Caki2 (cell line): ENCODE measurements at places on chromosomes 6 and 20. TPM values are rescaled to one million over a fixed set of nuclear protein-coding genes. Genes with fewer than 3 reads are reported as not detected.

DNA sequence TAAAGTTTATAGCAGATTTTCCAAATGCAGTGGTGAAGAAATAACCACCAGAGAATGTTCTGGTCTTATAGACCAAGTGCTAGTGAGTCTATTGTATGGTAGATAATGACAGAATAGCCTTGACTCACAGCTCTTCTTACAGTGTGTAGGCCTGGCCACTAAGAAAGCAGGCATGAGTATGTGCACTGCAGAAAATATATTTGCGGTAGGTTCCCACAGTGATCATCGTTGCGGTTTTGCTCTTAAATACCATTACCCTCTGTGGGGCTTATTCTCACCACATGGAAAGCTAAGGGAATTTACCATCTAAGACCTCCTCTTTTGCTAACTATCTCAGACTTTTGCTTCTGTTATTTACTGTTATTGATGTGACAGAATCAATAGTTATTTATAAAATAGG is 212.3 kb upstream of the SYNDIG1 start:
- no peak for DNase-seq

DNA sequence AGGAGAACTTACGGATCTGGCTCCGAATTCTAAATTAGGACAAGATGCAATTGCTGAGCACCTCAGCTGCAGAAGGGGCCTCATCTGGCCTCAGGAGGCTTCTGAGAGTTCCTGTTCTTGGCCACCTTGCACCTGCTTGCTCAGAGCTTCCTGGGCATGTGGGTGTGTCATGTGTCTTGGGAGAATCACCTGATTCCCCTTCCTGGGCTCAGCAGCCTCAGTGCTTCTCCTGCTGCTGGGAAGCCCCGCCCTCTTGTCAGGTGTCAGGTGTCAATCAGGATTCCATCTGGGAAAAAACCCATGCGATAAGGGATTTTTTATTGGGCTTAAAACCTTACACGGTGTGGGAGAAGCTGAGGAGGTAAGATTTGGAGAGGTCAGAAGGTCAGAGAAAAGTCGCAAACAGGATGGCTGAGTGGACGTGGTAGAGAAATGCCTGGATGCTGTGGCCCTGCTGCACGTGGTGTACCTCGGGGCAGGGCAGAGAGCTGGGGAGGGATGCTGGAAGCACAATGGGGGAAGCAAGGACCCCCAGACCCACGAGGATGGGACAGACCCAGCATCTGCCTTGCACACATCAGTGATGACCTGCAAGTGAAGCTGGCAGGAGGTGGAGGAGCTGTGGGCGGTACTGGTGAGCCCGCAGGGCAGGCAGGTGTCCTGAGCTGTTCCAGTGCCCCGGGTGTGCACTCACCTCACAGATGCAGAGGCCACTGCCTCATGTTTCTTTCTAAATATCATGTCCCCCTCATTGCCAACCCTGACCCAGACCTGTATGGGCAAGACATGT is 170.8 kb downstream of the CDH4 start:
- no peak for DNase-seq

DNA sequence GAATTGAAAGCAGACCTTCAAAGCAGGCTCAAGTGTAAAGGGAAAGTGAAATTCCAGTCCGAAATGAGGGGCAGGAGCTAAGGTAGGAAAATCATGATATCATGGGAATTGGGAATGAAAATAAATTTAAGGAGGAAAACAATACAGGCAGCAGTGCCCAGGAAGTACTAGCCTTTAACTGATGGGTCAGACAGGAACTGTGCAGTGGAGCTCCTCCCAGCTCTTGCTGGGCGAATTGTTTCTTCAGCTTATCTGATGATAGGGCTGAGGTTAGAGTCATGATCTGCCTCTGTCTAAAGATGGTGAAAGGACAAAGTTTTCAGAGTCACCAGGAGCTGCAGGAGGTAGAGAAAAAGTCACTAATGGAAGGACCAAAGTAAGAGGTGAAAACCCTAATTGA is 457.9 kb upstream of the PTCHD4 start:
- DNase-seq, result no peak

DNA sequence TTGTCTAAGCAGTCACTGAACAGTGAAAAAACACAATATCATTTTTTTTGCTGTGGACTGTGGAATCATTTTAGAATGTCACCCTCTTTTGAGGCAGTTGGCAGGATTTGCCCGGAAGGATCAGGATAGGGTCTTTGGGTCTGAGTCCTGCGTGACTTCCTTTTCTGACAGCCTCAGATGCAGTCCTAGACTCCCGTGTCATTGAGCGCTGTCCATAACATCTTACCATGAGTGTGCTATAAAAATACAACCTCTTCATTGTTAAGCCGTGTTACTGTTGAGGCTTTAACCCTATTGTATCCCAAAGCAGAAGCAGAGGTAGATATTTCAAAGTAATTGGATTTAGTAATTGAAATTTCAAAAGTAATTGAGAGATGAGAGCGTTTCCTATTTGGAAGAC is 30.6 kb downstream of the ARID1B start:
- DNase-seq, result no peak

- DNase-seq, result no peak
Observed at GRCh38 chr6:35417979-35418661, 34.0 kb upstream of the FANCE start.

DNA sequence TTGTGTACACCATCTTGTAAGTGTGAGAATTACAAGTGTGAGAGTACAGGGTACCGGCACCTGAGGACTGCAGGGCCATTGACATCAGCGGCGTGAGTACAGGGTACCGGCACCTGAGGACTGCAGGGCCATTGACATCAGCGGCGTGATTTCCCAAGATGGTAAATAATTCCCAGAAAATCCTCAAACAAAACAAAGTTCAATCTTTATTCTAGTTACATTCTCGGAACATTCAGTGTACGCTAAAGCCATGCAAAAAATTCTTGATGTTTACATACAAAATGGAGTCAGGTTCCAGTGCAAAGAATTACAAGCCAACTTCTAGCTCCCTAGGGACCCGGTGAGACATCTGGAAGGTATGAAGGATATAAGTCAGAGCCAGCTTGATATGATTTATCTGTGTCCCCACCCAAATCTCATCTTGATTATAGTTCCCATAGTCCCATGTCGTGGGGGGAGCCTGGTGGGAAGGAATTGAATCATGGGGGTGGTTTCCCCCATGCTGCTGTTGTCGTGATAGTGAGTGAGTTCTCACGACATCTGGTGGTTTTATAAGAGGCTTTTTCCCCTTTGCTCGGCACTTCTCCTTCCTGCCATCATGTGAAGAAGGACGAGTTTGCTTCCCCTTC is 172.7 kb downstream of the TTLL2 start:
- no peak for DNase-seq

- DNase-seq, result no peak
Observed at GRCh38 chr6:154012852-154013251, 26.2 kb upstream of the OPRM1 start.

GRCh38 chr6:130882370-130882769 is 55.2 kb downstream of the SMLR1 start:
- DNase-seq, result no peak

GRCh38 chr6:143098054-143098671 is 37.5 kb downstream of the AIG1 start:
- no peak for DNase-seq

GRCh38 chr6:64712606-64713005 is 994.4 kb downstream of the EYS start:
- no peak for DNase-seq

GRCh38 chr20:8807480-8808201 is 261.2 kb upstream of the PLCB4 start:
- DNase-seq, result no peak

DNA sequence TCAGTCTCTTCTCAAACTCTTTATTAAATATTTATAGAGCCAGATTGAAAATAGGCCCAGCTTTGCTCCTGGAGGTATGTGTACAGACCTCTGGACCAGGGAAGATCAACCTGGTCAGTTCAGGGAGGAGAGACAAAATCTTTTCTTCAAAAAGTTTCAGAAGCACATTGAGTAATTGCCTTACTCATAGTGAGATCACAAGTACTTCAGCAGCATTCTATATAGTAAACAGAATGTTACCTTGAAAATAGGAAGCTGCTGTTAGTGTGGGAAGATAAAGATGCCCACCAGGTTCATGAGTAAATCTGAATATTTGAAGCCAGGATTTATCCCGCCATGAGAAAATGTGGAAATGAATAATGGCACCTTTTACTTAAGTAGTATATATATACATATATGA is 665.9 kb upstream of the CITED2 start:
- no peak for DNase-seq

- no peak for DNase-seq
Observed at GRCh38 chr20:36454698-36455427, 86.5 kb upstream of the MYL9 start.

- no peak for DNase-seq
Observed at GRCh38 chr20:2705931-2706645, 13.5 kb downstream of the EBF4 start.

GRCh38 chr6:100266494-100267401 is 198.0 kb downstream of the SIM1 start:
- DNase-seq, result no peak

GRCh38 chr6:56072856-56073255 is 174.5 kb downstream of the COL21A1 start:
- no peak for DNase-seq

GRCh38 chr6:148971031-148971927 is 224.4 kb downstream of the UST start:
- DNase-seq, result no peak

DNA sequence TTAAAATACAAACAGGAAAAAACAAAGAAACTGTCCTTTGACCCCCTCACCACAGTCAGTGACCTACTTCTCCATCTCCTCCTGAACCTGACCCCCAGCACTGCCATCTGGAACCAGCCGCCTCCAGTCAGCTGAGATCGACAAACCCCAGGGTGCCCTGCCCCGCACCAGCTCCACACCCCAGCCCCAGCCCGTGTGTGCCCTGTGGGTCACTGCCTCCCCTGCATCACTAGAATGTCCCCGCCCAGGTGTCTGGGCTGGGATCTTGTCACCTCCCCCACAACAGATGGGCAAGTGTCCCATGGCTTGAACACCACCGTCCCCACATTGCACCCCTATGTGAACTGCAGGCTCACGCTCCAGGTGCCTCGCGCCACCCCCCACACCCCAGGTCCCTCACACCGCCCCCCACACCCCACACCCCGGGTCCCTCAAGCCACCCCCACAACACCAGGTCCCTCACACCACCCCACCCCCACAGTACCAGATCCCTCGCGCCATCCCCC is 13.3 kb downstream of the TAF4 start:
- no peak for DNase-seq

GRCh38 chr20:49668181-49668877 is 45.3 kb downstream of the B4GALT5 start:
- peak; percentile 95 for DNase-seq

DNA sequence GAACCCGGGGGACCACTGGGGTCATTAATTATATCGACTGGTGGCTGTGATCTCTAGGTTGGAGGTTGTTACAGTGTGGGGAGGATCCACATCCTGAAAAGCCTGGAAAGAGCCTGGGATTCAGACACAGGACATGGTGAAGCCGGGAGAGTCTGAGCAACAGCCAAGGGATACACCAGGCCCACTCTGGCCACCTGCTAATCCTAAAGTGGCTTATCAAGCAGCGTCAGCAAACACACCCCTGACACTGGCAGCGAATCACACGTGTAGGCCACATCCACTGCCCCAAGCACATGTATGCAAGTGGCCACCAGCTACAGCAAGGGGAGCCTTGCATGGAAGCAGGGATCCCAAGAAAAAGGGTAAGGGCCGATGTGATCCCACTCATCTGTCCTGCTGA is 41.0 kb downstream of the GFOD1 start:
- DNase-seq, result no peak

GRCh38 chr6:140871911-140872310 is 1260.8 kb upstream of the GJE1 start:
- DNase-seq, result no peak

CDH4 gene
- 2.7 and 3.5 TPM in 2 replicates for total RNA-seq

BICRAL gene
- 1.9 TPM in 2 replicates for total RNA-seq

CRYBG1 gene
- 15.2 and 16.0 TPM in 2 replicates for total RNA-seq

FRK gene
- 5.0 and 5.1 TPM in 2 replicates for total RNA-seq

SCRT2 gene
- not detected in 2 replicates for total RNA-seq

CDH26 gene
- 0.44 and 0.55 TPM in 2 replicates for total RNA-seq

COL21A1 gene
- not detected in 2 replicates for total RNA-seq

VSX1 gene
- not detected in 2 replicates for total RNA-seq

NCR2 gene
- total RNA-seq, result not detected in 2 replicates

LTB gene
- not detected in 2 replicates for total RNA-seq

NOL4L gene
- 3.8 and 11.6 TPM in 2 replicates for total RNA-seq

TTK gene
- total RNA-seq, result 34.6 and 54.0 TPM in 2 replicates

TMX4 gene
- total RNA-seq, result 2.5 and 6.2 TPM in 2 replicates

OPRL1 gene
- total RNA-seq, result 0.38 and 0.84 TPM in 2 replicates

UNC93A gene
- not detected in 2 replicates for total RNA-seq

RSPO3 gene
- total RNA-seq, result 2.4 and 7.7 TPM in 2 replicates
